T1000 (cell line): ENCODE measurements at places on chromosomes 13 and 19.

DNA sequence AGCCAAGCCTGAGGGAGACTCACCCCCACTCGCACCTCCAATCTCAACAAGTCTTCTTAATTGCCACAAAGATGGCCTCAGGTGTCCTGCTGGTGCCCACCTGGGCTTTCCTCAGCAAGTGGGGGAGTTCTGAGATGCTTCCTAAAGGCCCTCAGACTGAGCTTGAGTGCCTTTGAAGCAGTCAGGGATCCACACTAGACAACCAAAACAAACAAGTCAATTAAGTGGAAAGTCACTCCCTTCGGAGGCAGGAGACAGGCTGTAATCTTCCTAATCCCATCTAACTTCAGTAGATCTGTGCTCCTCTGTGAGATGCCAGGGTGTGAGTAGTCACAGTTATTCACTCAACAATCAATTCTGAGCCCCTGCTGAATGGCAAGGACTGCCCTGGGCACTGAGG lies 68.3 kb upstream of the SERP2 start:
- DNase-seq = no peak

DNA sequence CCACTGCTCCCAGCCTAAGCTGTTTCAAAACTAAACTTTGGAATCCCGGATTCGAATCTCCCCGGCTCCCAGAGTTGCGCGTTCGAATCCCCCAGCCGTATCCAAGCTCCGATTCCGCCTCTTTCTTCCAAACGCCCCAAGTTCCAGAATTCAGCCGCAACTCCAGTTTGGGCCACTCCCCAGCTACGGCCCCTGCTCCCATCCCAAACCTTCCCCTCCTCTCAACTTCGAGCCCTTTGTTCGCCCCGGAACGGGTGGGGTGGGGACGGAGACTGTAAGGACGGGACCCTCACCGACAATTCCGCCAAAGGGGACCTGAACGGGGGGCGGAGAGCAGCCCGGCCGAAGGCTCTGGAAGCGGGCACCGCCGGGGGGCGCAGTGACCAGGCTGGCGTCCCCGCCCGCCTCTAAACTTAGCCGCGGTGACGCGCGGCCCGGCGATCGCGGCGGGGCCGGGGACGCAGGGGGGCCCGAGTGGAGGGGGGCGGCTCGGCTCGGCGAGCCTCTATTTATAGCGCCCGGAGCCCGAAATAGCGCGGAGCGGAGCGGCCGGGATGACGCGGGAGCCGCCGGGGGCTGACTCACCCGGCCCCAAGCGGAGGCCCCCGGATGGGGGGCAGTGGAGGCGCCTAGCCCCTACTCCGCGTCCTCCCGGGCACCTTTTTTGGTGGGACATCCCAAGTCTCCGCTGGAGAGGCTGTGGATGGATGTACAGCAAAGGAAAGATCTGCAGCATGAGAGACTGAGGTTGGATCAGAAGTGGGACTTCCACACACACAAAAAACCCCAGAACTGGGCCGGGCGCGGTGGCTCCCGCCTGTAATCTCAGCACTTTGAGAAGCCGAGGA lies 4.9 kb upstream of the ERCC1 start:
- no peak for DNase-seq

DNA sequence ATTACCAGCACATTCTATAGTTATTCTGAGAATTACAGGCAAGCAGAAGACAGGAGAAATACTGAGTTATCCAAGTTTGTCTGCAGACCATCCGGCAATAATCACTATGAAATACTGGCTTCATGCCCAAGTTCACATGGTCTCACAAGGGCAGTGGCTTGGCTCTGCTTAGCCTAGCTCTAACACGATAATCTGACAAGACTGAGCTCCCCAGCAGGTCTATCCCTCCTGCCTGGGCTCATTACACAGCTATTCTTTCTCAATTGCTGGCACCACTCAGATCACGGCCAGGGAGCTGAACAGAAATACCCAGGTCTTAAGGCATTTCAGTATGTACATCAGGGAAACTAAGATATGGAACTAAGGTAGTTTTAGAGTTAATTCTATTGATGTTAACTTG lies 361.6 kb upstream of the PCDH20 start:
- no peak for DNase-seq

DNA sequence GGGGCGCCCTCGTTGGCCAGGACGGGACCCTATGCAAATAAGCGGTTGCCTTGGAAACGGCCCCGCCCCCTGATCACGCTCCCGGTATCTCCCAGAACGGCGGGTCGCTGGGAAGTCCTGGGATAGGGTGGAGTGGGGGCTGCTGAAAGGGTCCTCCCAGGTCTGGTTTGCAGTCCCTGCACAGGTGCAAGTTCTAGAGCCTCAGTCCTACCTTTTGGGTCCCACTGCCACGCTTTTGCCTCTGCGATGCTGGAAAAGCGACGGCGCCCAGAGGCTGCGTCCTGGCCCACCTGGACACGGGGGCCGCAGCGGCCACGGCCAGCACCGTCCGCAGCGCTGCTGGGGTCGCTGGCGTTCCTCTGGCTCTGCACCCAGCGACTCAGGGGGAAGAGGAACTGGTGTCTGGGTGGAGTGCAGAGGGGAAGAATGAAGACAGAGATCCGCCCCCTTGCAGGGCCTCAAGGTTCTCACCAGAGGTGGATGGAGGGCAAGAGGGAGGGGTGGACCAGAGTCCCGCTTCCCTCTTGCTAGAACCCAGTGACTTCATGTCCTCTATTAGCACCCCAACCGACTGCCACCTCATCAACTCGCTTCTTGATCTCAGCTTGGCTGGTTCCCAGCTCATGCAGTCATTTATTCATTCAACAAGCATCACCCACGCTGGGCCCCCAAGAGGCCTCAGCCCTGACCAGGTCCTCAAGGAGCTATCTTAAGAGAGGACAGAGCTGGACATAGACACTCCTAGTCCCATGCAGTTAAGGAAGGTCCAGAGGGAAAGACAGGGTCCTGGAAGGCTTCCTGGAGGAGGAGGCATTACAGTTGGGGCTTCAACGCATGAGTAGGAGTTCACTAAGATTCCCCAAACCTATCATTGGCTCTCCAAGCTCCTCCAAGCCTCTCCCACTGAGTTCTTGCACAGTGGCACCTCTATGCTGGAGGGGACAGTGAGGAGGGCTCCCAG lies at the start of gene LRRC25:
Gene LRRC25, minus strand, starts transcription at position 381 of the 961 bp plus-strand sequence. CDS start 659 bp downstream, outside the sequence.
- DNase-seq = no peak

DNA sequence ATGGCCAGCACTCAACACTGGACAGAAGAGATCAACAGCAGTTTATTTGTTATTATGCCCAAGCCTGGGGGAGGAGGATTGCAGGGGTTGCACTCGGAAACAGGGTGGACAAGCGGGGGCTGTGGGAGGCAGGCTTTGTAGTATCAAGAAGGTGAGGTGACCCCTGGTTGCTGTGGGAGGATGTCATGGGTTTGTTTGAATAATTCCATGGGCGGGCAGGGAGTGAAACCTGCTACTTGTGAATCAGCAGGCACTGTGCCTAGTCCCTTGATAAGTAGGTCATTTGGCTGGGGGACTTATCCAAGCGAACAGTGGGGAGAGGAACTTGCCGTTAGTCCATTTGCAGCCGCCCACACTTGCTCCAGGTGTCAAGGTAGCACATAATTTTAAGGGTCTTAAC lies 84.4 kb upstream of the KCTD15 start:
- DNase-seq = no peak
